Choroid plexus epithelial cell (primary cell): ENCODE measurements at places on chromosomes 12 and 14.

- no peak for DNase-seq
Observed at GRCh38 chr14:96844857-96845570, 47.8 kb downstream of the VRK1 start.

DNA sequence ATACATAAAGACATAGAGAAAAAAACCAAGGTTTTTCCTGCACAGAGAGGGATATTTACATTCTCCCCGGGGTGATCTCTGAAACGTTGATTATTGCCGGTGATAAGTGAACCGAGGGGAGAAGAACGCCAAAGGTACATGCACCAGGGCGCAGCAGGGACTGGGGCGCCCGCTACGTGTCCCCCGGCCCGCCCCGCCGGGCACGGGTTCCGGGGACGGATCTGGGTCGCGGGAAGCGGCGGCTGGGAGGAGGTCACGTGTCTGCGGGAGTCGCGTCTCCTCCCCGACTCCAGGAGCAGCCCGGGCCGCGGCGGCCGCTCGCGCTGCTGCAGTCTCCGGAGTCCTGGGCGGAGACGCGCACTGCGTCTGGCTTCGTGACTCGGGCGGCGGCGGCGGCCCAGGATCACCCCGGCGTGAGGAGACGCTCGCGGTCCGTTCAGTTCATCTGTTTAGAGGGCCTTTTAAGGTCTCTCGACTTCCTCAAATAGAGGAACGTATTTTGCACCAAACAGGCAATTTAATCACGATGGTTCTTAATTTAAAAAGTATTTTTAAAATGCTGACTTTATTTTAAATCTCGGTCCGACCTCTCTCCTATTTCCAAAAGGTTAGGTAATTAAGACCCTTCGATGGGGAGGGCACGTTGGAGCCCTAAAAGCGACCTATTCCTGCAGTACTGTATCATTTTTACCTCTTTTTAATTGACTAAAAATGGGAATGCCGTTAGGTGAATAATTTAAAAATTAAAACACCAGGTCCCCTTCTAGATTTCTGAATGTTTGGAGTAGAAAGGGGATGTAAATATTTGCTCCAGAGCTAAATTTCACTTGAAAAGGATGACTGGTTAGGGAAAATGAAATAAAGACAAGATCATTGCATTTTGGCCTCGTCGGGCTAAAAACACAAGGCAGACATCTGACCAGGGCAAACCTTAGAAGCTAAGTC is 1.8 kb upstream of the BHLHE41 start:
- peak; percentile 79 for DNase-seq

GRCh38 chr12:55955344-55955743 is 10.5 kb downstream of the PMEL start:
- DNase-seq, result no peak

DNA sequence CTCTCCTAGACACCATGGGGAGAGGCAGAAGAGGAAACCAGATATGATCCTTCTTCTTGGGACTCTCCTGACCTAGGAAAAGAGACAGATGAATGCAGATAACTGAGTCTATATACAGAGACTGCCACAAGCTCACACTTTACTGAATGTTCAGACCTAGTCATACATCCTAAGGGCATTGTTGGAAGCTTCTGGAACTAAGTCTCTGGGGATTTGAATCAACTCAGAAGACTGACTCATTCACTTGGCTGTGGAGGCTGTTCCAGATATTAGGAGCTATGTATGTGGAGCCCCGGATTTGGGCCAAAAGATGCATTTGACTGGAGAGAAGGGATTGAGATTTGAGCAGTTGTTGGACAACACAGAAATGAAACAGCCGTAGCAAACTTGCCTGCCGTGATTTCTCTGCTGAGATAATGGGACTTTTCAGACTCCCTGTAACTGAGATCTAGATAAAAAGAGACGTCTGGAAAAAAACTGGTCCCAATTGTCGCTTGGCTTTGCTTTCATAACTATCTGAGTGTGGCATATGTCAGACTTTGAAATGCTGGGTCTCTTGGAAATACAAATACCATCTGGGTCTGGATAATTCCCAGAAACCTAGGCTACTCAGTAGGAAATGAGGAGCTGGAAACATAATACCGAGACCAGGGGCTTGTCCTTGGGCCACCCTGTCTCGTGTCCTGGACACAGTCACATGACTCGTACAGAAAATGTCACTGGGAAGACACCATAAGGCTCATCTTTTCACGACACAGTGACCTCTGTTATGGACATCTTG is 396.8 kb downstream of the NUAK1 start:
- DNase-seq, result peak; percentile 76

DNA sequence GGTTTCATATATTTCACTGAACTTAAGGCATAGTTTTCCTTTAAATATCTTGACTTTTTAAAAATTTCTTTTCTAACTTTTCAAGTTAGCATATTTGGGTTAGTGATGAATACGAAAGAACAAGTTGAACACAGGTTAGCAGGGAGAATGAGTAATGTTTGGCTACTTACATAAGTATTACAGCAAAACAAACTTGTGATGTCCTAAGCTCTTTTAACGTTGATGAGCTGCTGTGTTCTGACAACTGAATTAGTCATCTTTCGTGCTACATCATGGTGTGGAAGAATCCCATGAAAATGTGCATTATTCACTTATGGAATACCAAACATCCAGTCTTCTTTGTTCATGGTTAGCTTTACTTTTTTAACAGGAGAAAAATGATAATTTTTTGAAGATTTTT is 36.3 kb upstream of the PDZRN4 start:
- DNase-seq, result no peak

DNA sequence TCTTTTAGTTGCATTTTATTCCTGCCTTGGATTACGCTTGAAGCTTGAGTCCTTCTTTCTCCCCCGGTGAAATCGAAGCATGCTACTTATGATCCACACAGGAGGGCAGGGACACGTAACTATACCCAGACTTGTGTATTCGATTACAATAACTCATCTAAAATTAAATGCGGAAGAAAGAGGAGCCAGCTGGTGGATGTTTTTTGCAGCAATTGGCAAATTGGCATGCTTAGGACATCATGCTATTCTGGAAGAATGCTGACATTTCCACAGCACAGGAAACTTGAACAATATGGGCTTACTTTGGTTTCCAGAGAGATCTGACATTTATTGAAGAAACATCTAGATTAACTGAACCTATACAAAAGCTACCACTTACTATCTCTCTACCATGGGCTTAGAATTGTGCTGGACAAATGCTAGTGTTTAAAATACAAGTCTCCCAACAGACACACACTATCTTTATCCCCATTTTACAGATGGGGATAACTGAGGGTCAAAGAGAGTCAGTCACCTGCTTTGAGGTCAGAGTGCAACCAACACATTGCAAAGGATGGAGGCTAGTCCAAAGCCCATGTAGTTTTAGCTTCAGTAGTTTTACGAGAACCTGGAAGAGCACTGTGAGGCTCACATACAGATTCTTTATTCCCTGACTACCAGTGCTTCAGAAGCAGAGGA is 36.3 kb downstream of the LGMN start:
- no peak for DNase-seq

DNA sequence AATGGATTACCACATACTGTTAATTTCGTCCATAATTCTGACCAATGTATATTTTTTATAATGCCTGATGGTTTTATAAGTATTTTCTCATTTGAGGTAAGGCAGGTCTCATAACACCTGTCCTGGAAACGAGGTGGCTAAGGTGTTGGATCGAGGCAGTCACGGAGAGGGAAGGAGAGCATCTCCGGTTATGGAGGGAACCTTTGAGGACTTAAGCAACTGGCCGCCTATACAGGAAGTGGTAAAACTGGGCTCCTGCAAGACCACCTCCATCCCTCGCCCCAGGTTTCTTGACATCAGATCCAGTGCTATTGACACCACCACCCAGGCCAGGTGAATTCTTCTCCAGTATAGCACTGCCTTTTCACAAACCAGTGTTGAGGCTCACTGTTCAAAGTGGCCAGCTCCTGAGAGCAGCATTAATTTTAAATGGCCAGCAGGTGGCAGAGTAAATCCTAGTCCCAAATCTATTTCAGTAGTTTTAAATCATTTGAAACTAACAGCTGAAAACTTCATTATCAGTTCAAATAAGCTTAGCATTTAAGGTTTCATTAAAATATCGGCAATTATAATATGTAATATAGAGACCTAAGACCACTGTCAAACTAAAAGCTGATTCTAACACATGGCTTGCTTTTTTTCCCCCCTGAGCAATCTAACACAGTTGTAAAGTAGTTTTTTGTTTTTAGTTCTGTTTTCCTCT is 100.8 kb downstream of the PPM1A start:
- DNase-seq, result peak; percentile 81

DNA sequence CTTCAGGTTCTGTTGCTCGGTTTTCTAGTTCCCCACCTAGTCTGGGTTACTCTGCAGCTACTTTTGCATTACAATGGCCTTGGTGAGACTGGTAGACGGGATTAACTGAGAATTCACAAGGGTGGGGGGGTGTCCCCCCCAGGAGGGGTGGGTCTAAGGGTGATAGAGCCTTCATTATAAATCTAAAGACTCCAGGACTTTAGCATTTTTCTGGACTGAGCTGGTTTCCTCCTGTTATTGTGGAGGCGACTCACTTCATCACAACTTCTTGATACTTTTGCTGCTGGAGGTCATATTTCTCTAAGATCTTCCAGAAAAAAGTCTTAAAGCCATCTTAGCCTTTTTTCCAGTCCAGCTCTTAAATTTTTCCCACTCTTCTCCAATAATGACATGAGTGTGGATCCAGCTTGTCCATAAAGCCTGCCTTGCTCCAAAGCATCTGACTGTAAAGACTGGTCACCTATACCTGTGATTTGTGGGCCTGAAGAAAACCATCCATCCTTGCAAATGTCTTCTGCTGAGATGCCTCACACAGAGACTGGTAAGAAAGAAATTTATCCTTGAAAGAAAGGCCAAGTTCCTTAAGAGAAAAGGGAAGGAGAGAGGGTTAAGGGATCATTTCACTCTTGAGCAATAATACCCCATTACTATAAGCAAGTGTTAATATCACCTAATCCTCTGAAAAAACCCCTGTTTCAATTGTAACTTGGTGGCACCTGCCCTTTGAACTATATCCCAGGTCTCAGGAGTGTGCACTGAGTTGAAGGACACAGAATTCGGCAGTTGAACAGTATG is 19.7 kb upstream of the SLC2A14 start:
- no peak for DNase-seq

DNA sequence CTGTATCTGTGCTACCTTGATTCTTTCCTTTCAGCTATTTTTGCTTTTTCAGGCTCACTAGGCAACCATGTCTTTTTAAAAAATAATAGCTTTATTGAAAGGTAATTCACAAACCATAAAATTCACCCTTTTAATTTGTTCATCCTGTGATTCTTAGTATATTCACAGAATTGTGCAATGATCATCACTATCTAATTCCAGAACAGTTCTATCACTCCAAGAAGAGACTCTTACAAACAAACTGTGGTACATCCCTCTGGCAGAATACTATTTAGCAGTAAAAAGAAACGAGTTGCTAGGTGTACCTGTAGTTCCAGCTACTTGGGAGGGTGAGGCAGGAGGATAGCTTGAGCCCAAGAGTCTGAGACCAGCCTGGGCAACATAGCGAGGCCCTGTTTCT is 14.8 kb downstream of the CREBL2 start:
- DNase-seq, result peak; percentile 20
